ENCODE measurements at places on chromosomes 2 and 18.
A peak's percentile ranks its signal among the peaks of the same experiment; 100 is the strongest.

GRCh38 chr18:59446012-59446411 lies 86.9 kb upstream of the LMAN1 start:
- DNase-seq, result peak; percentile 8

DNA sequence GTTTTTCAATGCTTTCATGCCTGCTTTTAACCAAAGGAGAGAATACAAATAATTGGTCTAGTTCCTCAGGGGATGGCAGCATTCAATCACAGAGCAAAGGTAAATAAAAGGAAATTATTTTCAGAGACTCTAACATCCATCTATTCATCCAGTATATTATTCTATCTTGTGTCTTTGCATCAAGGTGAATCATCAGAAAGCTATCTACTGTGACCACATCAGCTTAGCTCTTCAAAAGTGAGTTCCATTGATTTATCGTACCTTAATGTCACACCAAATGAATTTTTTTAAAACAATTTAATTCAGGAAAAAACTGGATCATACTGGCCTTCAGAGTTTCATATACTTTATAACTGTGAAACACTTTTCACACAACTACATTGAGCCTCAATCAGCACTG lies 66.1 kb downstream of the CHN1 start:
- no peak for DNase-seq

- DNase-seq, result no peak
These were observed 68.2 kb downstream of the ZCCHC2 start for GRCh38 chr18:62590799-62591590.

DNA sequence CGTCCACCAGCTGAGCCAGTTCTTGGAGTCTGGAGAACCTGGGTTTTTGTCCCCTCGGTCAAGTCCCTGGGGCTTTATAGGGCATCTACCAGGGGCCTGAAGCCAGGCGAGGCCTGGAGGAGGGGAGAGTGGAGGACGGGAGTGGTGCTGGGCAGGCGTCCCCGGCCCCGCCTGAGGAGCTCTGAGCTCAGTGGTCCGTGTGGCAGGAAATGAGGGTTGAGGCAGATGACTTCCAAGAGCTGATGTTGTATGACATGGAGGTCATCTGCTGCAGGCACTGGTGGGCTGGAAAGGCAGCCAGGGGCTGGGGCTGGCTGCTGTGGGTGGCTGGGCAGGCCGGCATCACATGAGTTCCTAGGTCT lies 118.5 kb upstream of the HS6ST1 start:
- DNase-seq, result no peak

DNA sequence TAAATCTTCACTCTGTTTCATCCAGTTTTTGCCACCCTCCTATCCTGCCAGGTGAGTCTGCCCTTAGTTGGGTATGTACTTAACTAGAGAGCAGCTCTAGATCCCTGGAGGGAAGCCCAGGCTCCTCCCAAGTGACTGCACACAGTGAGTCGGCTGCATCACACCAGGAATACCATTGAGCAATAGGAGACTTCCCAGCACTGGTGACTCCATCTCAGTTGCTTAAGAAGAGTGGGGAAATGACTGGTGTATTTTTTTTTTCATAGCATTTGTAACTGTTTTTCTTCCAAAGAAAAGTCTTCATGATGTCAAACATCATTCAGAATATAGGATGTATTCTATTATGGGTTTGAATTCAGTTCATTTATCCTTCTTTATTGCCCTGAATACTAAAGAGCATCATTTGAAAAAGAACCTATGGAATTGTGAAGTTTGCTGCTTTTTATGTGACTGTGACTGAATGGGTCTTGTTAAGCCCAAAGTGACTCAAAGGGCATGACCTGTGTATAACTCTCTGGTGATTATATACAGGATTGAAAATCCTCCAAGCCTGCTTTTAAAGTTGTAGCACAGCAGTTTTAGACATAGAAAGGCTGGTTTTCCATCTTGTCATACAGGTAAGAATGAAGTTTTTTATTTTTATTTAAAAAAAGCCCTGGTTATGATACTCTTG lies 84.3 kb downstream of the MAP3K20 start:
- DNase-seq, result peak; percentile 98

DNA sequence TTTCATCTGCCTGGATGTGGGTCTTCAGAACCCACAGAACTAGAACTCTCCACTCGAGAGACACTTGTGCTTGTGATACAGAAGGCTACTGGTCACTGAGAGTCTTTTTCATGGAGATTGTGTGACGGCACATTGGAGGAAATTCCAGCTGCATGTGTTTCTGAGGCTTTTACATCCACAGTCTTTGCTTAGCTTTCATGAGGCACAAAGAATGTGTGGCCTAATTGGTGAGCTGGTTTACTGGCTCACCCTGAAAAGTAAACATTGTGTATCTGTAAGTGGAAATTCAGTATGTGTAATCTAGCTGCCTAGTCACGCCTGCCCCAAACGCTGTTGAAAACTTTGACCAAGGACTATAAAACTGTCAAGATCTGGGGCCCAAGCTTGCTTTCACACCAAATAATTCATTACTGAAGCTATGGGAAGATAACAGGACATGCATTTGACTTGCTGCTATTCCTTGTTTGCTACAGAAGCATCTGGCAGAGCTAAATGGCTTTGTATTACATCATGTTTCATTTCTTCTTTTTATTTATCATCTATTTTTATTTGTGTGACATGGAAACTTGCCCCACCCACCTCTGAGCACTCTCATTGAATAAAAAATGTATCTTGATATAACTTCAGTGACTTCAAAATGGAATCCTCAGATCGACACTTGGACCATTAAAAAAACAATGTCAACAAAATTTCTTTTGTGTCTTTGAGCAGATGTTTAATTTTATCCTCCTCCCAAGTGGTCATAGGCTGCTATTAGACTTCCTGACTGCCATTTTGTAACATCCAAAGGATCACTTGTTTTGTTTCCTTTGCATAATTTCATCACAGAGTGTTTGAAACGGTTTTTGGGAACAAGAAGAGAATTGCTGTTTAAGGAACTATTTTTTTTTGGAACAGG lies 80.2 kb downstream of the EFEMP1 start:
- DNase-seq, result no peak

GRCh38 chr2:225764346-225764745 lies 364.8 kb downstream of the NYAP2 start:
- no peak for DNase-seq

GRCh38 chr18:730692-731091 lies 18.3 kb upstream of the ENOSF1 start:
- DNase-seq, result no peak

DNA sequence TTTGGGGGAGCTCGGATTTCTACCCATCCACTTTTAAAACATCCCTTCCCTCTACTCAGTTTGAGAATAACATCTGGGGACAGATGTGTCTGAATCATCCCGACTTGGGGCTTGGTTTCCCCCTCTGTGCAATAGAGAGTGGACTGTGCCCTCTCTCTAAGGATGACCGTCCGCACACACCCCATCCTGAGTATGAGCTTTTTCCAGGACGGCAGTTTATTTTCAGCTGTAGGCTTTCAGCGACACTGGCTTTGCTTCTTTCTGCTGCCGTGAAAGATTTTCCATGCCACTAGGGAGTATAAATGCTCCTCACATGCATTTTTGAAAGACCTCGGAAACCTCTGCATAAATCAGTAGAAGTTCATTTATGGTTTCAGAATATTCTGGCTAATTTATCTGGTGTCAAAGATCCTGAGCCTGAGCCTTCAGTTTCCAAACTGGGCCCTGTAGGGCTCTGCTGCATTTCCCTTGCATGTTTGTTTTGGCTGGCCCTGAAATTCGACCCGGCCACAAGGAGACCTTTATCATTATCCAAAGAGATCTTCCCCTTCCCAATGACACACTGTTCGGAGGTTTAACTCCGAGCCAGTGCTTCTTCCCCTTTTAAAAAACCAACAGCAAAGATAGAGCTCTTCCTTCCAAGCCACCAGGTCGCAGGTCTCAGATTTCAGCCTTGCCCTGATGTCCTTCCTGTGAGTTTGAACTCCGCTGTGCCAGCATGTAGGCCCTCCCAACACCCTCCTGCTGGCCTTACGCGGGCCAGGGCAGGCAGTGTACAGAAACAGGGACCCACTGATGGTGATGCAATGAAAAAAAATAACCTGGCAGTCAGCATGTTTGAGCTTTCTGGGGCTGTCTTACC lies 53.3 kb downstream of the FECH start:
- no peak for DNase-seq
